ENCODE measurements at places on chromosomes 1 and 21.

- no peak for DNase-seq
Observed at GRCh38 chr1:25991937-25992688, 5.8 kb downstream of the PAFAH2 start.

DNA sequence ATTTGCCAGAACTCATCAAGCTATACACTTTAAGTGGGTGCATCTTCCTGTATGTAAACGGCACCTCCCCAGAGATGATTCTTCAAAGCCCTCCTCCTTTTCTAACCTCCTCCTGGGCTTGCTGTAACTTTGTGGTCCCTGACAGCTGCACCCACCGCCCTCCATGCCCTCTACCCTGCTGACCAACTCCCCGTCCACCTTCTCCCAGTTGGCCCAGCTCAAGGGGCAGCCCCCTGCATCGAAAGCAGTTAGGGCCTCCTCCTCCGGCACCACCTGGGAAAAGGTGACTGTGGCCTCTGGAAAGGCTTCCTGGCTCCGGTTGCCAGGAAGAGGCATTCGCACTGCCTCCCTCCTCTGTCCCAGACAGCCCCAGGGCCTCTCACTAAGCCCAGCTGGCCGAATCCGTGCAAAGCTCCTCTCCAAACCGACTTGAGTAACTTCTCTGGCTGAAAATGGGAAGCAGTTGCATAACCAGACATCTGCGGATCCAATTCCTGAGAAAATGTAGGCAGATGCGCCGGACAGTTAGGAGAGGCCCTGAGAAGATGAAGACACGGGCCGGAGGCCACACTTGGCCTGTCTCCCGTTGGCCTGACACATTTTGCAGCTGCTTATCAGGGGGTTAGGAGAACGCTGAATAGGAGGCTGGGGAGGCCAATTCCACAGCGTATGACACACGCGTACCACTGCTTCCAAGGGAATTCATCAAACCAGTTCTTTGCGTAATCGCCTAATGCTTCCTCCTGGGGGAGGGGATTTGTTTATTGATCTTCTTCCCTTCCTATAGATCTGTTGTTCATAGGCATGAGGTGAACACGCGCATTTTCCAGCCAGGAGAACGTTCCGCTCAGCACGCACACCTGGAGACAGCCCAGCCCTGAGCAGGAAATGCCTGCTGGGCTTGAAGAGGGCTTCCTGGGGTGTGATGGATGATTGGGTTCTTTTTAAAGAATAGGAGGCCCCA is 48.7 kb upstream of the COL6A2 start:
- DNase-seq, result no peak

- DNase-seq, result no peak
Observed at GRCh38 chr1:82143108-82143833, 342.5 kb downstream of the ADGRL2 start.

- no peak for DNase-seq
Observed at GRCh38 chr1:25944986-25945385, 38.8 kb upstream of the STMN1 start.

GRCh38 chr1:214707306-214708087 is 104.5 kb downstream of the CENPF start:
- no peak for DNase-seq

DNA sequence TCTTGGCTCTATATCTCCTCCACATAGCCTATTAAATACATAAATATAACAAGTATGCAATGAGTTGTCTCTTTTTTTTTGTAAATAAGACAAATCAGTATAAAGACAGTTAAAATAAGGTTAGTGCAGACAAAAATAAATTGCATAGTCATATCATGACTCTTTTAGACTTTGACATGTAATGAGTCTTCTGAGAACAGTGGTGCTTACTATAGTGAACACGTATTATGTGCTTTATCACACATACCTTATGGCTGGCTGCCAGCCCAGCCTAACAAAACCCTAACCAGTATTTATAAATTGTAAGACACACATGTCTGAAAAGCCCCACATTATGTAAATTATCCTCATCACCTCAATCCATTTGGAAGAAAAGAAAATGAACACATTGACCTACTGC is 29.1 kb upstream of the F13B start:
- DNase-seq, result peak; percentile 47

GRCh38 chr1:208213786-208214185 is 30.4 kb downstream of the PLXNA2 start:
- DNase-seq, result no peak

GRCh38 chr1:224045556-224045955 is 68.4 kb upstream of the FBXO28 start:
- no peak for DNase-seq

GRCh38 chr1:200857804-200858203 is 15.0 kb upstream of the GPR25 start:
- no peak for DNase-seq

DNA sequence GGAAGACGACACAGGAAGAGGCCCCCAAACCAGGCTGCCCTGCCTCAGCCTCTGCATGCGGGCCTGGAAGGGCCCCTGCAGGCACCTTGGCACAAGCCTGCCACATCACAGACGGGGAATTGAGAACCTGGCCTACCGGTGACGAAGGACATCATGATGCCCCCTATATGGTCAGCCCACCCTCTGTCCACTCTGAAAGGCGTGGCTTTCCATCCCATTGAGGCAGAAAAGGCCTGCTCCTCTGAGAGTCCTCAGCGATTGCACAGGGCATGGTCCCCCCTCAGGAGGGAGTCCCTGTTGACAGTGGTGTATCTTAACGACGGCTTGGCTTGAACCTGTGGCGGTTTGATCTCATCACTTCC is 11.4 kb downstream of the KRTAP10-1 start:
- DNase-seq, result no peak

DNA sequence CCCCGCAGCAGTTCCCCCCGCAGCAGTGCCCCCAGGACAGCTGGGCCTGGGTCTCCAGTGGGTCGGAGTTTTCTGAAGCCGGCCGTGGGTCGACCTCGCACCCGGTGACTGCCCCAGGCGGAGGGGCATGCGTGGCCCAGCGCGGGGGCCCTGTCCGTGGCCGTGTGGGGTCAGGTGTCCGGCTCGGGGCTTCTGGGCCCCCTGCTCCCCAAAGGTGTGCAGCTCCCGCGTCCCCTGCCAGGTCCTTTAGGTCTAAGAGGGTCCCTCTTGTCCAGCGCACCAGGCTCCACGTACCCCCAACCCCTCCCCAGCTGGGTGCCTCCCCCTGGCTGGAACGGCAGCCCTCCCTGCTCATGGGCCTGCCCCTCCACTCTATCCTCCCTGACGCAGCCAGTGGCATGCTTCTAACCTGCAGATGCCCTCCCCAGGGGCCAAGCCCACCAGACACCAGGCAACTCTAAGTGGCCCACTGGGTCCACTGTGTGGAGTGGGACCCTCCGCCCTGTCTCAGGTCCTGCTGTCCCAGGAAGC is 5.9 kb upstream of the HES4 start:
- no peak for DNase-seq

DNA sequence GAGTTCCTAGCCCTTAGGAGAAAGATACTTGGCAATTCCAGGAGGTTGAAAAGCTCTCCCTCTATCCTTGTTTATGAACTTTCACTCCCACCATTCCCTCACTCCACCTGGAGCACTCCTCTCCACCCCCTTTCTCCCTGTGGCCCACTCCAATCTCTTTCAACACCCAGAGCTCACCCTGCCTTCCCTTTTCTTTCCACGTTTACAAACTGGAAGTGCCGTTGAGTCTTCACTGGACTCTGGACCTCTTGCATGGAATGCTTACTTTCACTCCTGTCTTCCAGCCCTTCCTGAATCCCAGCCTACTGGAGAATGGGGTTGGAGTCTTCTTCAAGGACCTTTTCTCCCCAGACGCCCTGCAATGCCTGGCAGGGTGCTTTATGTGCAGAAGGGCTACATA is 198.5 kb downstream of the RHOU start:
- no peak for DNase-seq

- DNase-seq, result no peak
Observed at GRCh38 chr21:32437729-32438128, 25.2 kb downstream of the EVA1C start.

DNA sequence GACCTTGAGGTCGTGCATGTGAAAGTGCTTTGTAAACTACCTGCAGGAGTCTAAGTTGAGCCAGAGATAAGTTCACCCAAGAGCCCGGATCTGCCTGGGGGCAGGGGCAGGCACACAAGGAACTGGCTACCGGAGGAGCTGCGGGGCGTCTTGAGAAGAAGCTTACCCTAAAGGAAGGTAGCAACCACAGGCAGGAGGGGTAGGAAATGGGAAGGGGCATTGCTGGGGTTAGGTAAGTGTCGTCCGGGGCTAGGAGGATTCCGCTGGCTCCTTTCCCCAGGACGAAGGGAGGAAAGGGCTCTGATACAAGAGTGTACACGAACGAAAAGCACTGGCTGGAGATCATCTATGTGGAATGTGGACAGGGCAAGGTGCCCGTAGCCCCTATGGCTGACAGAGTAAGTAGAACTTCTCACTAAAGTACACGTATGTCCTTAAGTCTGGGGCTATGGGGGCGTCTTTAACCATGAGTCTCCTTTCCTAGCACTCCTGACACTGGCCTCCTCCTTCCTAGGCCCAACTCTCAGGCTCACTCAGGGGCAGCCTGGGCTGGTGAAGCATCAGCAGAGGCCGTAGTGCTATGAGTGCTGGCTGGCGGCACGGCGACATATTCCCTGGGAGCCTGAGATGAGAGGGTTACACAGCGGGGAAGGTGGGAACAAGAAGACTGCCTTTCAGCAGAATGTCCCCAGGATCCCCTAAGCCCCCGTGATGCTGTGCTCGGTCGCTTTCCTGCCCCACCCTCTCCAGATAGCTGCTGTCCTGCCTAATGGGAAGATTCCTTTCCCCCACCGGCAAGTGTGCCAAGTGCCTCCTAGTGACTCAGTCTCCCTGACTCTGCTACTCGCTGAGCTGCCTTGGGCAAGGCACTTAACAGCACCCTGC is 9.1 kb upstream of the GALNT2 start:
- DNase-seq, result no peak

DNA sequence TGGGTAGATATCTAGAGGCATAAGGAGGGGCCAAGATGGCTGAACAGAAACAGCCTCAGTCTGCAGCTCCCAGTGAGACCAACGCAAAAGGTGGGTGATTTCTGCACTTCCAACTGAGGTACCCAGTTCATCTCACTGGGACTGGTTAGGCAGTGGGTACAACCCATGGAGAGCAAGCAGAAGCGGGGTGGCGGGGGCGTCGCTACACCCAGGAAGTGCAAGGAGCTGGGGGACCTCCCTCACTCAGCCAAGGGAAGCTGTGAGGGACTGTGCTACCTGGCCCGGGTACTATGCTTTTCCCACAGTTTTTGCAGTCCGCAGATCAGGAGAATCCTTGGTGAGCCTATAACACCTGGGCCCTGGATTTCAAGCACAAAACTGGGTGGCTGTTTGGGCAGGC is 26.0 kb downstream of the KIFAP3 start:
- no peak for DNase-seq

- no peak for DNase-seq
Observed at GRCh38 chr21:41451753-41452676, 26.0 kb downstream of the MX1 start.

- DNase-seq, result no peak
Observed at GRCh38 chr1:14137411-14138134, 437.6 kb downstream of the PRDM2 start.

GRCh38 chr21:29849735-29850176 is 90.0 kb downstream of the GRIK1 start:
- peak; percentile 64 for DNase-seq

GRCh38 chr21:28758042-28758882 is 234.4 kb downstream of the LTN1 start:
- no peak for DNase-seq

- DNase-seq, result no peak
Observed at GRCh38 chr1:34165422-34165921, 442 bp upstream of the CSMD2 start.

DNA sequence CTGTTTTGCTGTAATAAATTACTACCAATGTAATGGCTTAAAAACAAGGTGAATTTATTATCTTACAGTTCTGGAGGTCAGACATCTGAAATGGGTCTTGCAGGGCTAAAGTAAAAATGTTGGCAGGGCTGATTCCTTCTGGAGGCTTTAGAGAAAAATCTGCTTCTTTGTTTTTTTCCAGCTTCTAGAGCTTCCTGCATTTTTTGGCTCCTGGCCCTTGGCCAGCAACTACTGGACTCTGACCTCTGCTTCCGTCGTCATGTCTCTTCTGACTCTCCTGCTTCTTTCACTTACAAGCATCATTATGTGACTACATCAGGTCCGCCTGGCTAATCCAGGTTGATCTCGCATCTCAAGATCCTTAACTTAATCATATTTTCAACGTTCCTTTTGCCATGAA is 350.9 kb downstream of the S1PR1 start:
- no peak for DNase-seq

DNA sequence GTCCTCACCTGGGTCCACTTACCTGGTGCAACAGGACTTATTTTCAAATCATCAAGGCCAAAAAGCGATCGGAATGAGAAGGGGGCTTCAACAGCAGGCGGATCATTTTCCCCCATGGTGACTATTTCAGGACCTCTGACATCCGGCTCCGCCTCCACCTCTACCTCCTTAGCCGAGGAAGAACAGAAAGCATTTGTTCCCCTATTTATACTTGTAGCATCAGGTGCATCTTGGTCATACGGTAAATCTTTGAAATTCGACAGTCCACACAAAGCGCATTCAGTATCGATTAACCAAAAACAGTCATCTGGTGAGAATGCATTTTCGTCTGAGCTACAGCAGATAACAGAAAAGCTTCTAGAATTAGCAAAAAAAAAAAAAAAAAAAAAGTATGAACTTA is 550 bp downstream of the TMPRSS3 start:
- DNase-seq, result no peak

DNA sequence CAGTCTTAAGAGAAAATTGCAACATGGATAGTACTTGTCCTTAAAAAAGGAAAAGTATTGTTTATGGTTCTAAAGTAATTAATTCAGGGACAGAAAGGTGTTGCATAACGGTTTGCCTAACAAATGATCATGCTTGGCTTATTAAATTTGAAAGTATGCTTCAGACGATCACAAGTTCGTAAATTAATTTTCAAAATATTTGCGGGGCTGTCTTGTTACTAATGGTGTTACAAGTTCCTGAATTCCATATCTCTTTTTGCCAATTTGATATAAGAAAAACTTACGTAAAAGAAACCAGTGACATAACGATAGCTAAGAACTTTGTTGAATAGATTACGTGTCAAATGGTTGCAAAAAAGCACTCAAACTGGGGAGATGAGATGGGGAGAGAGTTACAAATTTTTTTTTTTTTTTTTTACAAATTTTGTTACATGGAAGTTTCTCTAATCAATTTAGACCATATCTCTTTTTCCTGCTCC is 1.3 kb downstream of the AGO3 start:
- no peak for DNase-seq

- DNase-seq, result no peak
Observed at GRCh38 chr1:235423214-235423652, 56.0 kb downstream of the TBCE start.

- peak; percentile 21 for DNase-seq
Observed at GRCh38 chr1:178541829-178542553, 29.1 kb downstream of the TEX35 start.

DNA sequence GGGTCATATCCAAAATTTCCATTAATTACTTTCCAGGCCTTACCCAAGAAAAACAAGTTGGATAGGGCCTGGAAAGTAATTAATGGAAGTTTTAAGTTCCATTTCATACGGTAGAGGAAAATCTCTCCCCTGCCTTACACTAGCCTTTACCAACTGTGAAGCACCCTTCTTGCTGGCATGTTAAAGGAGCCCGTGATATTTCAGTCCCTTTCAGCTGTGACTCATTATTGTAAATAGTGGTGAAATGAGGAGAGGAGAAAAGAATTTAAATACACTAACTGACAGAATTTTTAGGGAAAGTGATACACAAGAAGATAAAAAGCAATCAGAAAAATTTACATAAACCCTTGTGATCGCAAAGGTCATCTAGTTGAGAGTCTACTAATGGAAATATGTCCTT is 20.3 kb upstream of the KAZN start:
- DNase-seq, result no peak

Measured in K562 (cell line).